Left forelimb (tissue), 1 donor: ENCODE measurements at places on chromosomes 16 and 17.

- DNase-seq, result peak; percentile 77
Measured at GRCh38 chr16:88993166-88993761, 16.3 kb upstream of the CBFA2T3 start.

DNA sequence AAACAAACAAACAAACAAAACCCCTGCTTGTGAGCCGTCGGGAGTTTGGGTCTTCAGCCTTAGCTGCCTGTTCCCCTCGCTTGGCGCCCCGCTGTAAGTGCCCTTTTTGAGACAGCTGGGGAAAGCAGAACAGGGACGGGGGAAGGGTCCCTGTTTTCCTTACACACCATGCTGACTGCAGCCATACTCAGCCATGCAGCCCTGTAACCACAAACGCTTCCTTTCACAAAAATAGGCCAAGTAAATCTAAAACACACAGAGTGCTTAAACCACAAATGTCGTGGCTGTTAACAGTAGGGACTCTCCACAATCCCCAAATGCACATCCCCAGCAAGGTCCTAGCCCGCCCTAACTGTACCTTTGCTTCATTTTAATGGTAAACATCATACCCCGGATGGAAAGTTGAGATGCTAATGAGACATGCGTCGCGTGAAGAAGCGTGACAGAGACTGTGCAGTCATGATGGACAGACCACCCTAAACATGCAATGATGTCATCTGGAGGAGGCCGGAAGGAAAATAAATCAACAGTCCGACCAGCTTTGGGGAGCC is 129.9 kb downstream of the MGAT5B start:
- no peak for DNase-seq

DNA sequence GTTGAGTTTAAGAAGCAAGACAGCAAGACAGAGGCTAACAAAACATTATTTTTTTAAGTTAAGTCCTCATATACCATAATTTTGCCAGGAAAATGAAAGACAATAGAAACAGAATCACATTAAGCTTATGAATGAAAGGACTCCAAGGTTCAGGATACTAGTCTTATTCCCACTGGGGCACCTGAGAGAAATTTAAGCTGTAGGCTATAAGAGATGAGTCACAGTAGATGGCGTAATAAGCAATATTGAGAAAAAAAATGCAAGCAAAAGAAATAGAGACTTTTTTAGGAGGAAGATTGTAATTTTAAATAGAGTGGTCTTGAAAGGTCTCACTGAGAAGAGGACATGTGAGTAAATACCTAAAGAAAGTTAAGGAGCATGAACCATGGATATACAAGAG is 57.1 kb upstream of the KIF2B start:
- no peak for DNase-seq

- DNase-seq, result no peak
Measured at GRCh38 chr16:50742576-50743200, 802 bp downstream of the CYLD start.

GRCh38 chr17:40540448-40540847 is 24.8 kb downstream of the CCR7 start:
- DNase-seq, result no peak

GRCh38 chr17:2779545-2779944 is 16.7 kb upstream of the RAP1GAP2 start:
- no peak for DNase-seq

DNA sequence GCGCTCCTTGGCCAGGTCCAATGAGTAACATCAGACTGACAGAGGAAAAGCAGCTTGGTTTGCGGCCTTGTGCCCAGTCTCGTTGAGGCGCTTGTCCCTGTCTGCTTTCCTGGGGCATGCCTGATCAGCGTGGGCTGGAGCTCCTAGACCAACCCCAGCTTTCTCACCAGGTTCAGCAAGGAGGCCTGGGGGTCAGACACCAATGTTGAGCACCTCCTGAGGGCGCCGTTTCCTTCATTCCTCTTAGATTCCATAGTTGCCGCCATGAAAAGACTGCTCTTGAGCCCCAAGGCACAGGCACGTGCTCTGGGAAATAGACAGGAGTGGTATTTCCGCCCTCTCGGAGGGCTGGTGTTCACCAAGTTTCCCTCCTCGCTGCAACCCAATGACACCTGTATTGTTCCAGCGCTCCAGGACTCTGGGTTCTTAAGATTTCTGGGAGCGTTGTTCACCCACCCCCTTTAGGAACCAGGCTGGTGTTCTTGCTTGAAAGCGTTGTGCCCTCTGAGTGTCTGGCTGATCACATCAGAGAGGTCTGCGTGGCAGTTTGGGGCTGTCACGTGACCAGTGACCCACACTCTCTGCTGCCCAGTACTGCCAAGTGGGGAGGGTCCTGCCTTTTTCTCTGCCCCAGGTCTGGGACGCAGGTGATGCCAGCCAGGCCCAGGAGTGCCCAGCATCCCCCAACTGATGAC is 18.0 kb downstream of the KCTD2 start:
- DNase-seq, result no peak

GRCh38 chr16:55367301-55367811 is 43.4 kb downstream of the IRX6 start:
- no peak for DNase-seq

DNA sequence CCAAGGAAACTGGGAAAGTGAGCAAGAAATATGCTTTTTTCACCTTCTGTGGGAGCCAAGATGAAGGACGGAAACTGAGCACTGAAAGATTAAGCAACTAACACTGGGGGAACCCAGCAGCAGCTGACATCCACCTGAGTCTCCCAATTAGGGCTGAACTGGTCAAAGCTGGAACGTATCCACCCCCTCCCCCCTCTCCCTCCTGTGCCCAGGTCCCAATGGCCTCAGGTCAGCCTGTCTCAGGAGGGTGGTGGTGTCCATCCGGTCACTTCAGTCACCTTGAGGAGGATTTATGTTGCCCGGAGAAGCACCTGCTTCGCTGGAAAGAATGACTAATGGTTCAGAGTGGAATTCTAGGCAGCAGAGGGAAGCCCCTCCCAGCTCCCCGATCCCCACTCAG is 10.0 kb downstream of the PEMT start:
- DNase-seq, result no peak

DNA sequence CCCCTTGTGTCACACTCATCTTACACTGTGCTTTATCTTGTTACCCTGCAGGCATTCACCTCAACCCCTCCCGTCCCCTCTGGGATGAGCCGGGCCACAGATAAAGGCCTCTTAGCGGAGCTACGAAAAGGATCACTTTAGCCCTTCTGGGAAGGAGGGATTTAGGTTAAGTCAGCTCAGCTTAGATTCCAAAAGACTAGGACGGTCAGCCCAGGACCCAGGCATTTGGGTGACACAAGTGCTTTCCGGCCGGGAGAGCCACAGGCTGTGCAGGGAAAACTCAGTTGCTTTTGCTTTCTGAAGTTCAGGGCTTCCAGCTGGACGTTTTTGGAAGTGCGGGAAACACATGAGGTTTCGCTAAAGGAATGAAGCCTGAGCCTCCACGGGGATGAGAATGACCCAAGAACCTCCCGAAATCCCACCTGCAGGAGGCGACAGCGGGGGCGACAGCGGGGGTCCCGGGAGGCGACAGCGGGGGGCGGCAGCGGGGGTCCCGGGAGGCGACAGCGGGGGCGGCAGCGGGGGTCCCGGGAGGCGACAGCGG is 11.6 kb upstream of the METRNL start:
- peak; percentile 62 for DNase-seq

DNA sequence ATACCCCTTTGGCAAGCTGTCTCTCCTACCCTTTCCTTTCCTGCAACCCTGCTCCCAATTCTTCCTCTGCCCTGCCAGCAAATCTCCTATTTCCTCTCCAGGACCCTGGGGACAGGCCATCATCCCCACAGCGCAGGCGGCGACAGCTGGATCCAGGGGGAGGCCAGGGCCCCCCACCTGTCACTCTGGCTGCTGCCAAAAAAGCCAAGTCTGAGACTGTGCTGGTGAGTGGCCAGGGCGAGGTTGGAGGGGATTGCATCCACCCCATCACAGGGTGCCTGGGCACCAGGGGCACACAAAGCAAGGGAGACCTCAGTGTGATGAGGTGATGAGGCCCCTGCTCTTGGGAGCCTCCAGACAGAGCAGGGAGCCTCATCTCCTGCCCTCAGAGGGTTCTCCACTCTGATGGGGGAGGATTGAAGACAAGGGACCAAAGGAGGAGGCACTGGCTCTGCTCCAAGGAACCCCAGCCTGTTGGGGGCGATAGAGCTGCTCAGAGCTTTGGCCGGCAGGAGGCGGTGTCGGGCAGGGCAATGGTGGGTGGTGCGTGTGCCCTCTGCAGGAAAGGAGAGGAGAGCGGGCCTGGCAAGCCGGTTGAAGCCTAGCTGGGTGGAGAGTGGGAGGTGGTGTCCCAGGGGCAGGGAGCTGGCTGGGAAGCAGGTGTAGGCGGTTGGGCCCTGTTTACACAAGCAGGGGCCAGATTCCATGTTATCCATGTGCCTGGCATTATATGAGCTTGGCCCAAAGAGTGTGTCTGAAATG is 15.6 kb upstream of the PDK2 start:
- DNase-seq, result no peak

DNA sequence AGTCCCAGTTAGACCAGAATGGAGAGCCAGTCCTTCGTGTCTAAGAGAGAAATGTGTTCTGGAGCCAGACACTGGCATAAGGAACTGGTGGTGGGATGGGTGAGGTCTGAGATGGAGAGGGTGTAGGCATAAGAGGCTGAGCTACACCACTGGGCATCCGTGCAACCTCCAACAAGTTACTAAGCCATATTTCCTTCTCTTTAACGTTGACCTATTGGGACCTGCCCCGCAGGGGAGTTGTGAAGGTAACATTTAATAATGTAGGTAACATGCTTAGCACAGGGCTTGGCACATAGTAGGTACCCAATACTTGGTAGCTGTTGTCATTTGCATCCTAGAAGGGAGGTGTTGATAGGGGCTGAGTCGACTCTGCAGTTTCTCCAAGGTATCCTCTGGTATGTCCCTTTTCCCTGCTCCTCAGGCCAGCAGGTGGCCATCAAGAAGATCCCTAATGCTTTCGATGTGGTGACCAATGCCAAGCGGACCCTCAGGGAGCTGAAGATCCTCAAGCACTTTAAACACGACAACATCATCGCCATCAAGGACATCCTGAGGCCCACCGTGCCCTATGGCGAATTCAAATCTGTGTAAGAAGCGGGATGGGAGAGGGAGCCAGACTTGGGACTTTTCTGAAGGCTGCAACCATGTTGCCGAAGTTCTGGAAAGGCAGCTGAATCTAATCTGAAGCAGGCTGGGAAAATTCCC is 1.2 kb downstream of the MAPK7 start:
- DNase-seq, result peak; percentile 62

DNA sequence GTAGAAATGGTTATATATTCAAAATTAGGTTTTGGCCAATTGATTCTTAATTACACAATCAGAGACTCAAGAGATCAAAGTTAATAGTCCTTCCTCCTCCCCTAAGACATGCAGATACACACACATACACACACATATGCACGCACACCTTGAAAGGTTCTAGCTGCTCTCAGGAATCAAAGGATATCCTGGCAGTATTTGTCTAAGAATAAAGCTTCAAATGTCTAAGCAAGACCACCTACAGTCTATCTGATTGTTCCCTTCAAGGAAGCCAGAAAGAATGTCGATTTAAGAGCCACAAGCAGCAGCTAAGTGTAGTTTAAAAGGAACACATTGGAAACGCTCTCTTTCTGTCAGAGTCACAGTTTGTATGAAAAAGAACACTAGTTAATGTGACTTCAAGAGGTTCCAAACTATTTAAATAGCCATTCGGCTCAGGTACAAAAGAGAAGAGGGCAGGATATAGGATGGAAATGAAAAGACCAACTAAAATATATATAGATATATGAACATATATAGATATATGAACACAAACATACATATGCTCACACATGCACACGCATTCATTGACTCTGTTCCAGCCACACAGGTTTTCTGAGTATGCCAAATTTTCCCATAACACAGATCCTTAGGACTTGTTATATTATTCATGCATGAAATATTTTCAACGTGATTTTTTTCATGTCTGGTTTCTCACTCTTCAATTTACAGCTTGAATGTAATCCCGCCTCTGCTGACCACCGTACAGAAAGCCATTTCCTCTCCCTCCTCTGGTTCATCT is 79.0 kb downstream of the CDH8 start:
- no peak for DNase-seq

- DNase-seq, result peak; percentile 46
Measured at GRCh38 chr16:84495506-84495905, 9.0 kb downstream of the MEAK7 start.

GRCh38 chr17:79306424-79307318 is 232.0 kb downstream of the ENGASE start:
- DNase-seq, result no peak

DNA sequence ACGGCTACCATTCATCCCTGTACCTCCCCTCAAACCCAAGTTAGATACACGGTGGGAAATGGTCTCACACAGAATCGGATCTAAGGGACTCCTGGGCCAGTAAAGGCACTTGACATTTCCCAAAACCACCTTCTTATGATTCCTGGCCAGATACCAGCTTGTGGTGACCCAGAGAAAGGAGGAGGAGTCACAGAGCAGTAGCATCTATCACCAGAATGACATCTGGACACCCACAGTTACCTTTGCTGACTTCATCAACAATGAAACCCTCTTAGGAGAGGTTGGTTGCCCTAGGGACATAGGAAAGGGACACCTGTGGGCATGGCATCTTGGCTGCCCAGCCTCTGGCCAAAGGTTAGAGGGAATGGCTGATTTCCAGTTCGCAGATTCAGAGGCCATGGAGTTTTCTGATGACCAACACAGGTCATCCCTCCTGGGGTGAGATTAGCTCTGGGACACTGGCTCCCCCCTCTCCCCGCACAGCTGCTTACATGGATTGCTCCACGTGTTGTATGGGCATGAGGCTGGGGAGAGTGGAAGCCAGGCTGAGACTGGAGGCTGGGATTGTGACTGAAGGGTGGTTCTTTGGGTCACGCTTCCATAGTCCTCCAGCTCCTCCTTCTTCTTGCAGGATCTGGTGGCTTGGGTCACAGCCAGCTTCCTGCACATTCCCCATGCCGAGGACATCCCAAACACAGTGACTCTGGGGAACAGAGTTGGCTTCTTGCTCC is 1.4 kb upstream of the AOC3 start:
- DNase-seq, result no peak

DNA sequence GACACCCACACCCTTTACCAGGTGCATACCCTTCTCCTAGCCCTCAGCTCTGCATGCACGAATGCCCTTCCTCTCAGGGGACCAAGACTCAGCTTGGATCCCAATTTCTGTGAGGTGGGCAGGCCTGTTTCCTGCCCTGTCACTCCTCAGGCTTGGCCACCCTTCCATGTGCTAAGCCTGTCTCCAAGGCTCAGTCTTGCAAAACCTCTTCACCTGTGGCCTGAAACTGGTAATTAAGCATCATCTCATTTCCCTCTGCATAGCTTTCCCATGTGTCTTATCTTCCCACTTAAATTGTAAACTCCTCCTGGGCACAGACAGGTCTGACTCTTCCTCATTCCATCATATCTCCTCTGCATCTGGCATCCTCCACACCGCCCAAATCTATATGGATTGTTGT is 31.0 kb upstream of the SMPD3 start:
- no peak for DNase-seq

DNA sequence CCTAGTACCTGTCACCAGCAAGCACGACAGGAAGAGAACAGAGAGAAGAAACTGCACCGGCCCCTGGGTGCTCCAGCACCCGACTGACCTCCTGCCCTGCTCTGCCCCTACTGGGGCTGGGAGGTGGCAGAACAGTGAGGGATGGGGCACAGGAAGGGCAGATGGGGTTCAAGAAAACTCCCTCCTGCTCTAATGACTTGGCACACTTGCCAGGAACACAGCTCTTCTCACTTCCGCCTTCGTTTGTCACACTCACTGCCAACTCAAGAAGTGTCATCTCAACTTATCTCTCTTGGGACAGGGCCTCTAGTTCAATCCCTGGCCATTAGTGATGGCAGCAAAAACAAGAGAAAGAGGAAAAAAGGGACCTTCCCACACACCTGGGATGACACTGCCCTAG is 42.7 kb upstream of the ICAM2 start:
- DNase-seq, result no peak

- no peak for DNase-seq
Measured at GRCh38 chr17:74805591-74805991, 29.4 kb upstream of the NAT9 start.
